ENCODE measurements at places on chromosomes 1 and 21.

- no peak overlapping the region for H3K27ac ChIP-seq
- H3K27me3 ChIP-seq, result no peaks in the 10 kb centered on the region
- H3K36me3 ChIP-seq, result peaks cover 4% of the 10 kb centered on the region
- DNase-seq, result no peak
- H3K4me1 ChIP-seq, result peaks cover 9% of the 10 kb centered on the region
- H3K4me3 ChIP-seq, result no peak overlapping the region
Observed at GRCh38 chr1:111569913-111570312, 49.7 kb upstream of the RAP1A start.

DNA sequence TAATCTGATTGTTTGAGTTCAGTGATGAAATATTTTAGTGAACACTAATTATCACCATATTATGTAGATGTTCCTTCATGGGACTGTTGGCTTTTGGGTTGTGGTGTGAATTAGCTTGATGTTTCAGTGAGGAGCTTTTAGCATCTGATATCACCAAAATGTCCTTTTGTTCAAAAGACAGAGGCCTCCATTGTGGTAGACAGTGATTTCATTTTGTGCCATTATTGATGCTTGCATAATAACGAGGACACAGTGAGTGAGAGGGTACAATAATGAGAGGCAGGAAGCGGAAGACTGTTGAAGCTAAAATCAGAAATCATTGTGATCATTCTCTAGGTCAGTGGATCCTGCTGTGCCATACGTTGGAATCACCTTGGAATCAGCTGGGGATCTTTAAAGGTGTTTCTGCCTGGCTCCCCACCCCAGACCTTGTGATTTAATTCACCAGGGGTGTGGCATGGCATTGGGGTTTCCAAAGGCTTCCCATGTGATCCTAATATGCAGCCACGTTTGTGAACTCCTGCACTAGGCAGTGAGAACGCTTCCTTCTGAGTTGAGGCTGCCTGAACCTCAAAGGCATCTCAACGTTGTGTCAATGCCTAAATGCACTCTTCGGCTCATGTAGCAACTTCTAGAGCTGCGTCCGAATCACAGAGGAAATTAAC lies 82.1 kb upstream of the KIF1B start:
- no peaks in the 10 kb centered on the region for H3K4me1 ChIP-seq
- no peak for DNase-seq
- no peak overlapping the region for H3K4me3 ChIP-seq

GRCh38 chr1:178684542-178685000 lies 40.5 kb upstream of the RALGPS2 start:
- no peak for DNase-seq
- peaks cover 2% of the 10 kb centered on the region for H3K27me3 ChIP-seq
- H3K27ac ChIP-seq, result no peak overlapping the region
- H3K36me3 ChIP-seq, result no peaks in the 10 kb centered on the region
- peaks cover 2% of the 10 kb centered on the region for H3K4me1 ChIP-seq

DNA sequence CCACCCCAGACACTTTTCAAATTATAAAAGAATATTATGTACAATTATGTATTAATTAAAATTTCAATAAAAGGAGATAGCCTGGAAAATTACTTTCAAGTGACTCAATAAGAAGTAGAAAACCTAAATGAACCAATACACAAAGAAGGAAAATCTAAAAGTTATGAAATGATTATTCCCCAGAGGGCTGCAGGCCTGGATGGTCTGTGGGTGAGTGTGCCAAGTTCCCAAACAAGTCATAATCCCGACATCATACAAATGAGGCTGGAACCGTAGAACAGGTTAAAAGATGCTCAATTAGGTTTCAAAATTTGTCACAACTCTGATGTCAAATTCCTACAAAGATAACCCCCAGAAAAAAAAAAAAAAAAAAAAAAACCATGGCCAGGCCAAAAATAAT lies 12.7 kb downstream of the SPATC1L start:
- DNase-seq, result no peak
- peaks cover 23% of the 10 kb centered on the region for H3K27me3 ChIP-seq
- H3K36me3 ChIP-seq, result no peaks in the 10 kb centered on the region
- peaks cover 6% of the 10 kb centered on the region for H3K4me1 ChIP-seq
- no peak overlapping the region for H3K27ac ChIP-seq

DNA sequence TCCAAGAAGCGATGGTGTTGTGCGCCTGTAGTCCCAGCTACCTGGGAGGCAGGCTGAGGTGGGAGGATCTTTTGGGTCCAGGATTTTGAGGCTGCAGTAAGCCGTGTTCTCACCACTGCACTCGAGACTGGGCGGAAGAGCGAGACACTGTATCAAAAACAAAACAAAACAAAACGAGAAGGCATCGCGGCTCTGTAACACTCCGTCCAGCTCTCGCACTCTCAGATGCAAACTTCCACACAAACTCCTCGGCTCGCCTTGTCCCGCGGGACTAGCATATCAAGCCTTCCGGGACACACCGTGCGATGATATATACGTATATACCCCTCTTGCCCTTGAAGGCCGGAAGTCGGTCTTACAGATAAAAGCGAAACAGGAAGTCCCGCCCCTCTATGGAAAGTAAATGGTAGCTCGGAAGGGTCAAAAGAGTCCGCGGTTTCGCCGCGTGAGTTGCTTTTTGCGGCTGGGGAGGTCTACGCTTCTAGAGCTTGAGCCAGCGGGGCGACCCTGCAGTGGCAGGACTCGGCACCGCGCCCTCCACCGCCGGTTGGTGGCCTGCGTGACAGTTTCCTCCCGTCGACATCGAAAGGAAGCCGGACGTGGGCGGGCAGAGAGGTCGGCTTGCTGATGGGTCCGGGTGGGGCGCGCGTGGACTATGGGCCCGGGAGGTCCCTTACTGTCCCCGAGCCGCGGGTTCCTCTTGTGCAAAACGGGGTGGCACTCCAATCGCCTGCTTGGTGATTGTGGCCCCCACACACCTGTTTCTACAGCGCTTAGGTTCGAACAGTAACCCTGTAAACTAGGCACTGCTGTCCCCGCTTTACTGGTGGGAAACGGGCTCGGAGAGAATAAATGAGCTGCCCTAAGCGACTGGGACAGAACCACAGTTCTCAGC lies at the start of gene COA6:
Gene COA6 (plus strand): TSS at position 393 of the 895 bp plus-strand sequence. CDS start 11 bp downstream, at position 404.
- peak; percentile 89 for DNase-seq
- no peaks in the 10 kb centered on the region for H3K27me3 ChIP-seq
- peak within 1 kb of the TSS; percentile 91 for H3K27ac ChIP-seq
- peaks cover 31% of the 10 kb centered on the region for H3K36me3 ChIP-seq
- H3K4me3 ChIP-seq, result peak within 1 kb of the TSS; percentile 96
- peaks cover 61% of the 10 kb centered on the region for H3K4me1 ChIP-seq

- H3K4me1 ChIP-seq, result peaks cover 55% of the 10 kb centered on the region
- peak; percentile 73 for DNase-seq
- peaks cover 18% of the 10 kb centered on the region for H3K36me3 ChIP-seq
- H3K27ac ChIP-seq, result peak overlapping the region; percentile 95
- peak overlapping the region; percentile 94 for H3K4me3 ChIP-seq
Observed at GRCh38 chr1:13702425-13703127, 2.6 kb downstream of the PRDM2 start.

GRCh38 chr1:53551428-53551995 lies 92.3 kb downstream of the DMRTB1 start:
- no peak for DNase-seq
- H3K4me1 ChIP-seq, result no peaks in the 10 kb centered on the region
- no peak overlapping the region for H3K27ac ChIP-seq

GRCh38 chr1:25037174-25038074 lies 107.3 kb upstream of the RUNX3 start:
- H3K36me3 ChIP-seq, result peaks cover 4% of the 10 kb centered on the region
- H3K4me3 ChIP-seq, result no peak overlapping the region
- H3K27me3 ChIP-seq, result peaks cover 20% of the 10 kb centered on the region
- peak overlapping the region; percentile 38 for H3K27ac ChIP-seq
- peak; percentile 75 for DNase-seq

- no peak overlapping the region for H3K27ac ChIP-seq
- H3K36me3 ChIP-seq, result no peaks in the 10 kb centered on the region
- H3K27me3 ChIP-seq, result no peaks in the 10 kb centered on the region
- no peak for DNase-seq
- no peaks in the 10 kb centered on the region for H3K4me1 ChIP-seq
Observed at GRCh38 chr1:58057826-58058225, 488.7 kb downstream of the OMA1 start.

DNA sequence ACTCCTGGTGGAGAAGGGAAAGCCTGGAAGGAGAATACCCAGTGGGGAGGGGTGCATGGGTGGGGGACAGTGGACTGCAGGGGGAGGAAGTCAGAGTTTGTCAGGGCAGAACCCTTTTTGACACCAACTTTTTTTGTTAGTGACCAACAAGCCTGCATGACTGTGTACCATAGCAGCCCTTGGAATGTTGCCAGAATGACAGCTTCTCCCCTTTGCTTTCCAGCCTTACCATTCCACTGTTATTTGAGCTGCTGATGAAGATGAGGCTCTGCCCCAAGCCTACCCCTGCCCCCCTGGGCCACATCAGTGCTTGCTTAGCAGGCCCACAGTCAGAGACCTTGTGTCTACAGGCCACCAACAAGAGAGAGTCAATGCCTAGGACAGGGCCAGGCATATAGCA lies 341.2 kb downstream of the HHAT start:
- no peaks in the 10 kb centered on the region for H3K4me1 ChIP-seq
- H3K27me3 ChIP-seq, result no peaks in the 10 kb centered on the region
- DNase-seq, result no peak
- H3K27ac ChIP-seq, result no peak overlapping the region
- H3K36me3 ChIP-seq, result no peaks in the 10 kb centered on the region
- H3K4me3 ChIP-seq, result no peak overlapping the region

GRCh38 chr1:22534951-22535350 lies 28.3 kb upstream of the EPHA8 start:
- DNase-seq, result no peak
- no peaks in the 10 kb centered on the region for H3K36me3 ChIP-seq
- no peak overlapping the region for H3K4me3 ChIP-seq
- no peak overlapping the region for H3K27ac ChIP-seq
- H3K27me3 ChIP-seq, result no peaks in the 10 kb centered on the region
- H3K4me1 ChIP-seq, result peaks cover 6% of the 10 kb centered on the region

GRCh38 chr1:83098791-83099190 lies 900.1 kb downstream of the TTLL7 start:
- H3K4me1 ChIP-seq, result no peaks in the 10 kb centered on the region
- no peaks in the 10 kb centered on the region for H3K36me3 ChIP-seq
- H3K27ac ChIP-seq, result no peak overlapping the region
- DNase-seq, result no peak
- H3K4me3 ChIP-seq, result no peak overlapping the region
- H3K27me3 ChIP-seq, result no peaks in the 10 kb centered on the region

Data from activated CD4-positive, alpha-beta memory T cell treated with anti-CD3 and anti-CD28 coated beads, Interleukin-2, amount 10 ng/mL, durations not matched to agents 7 days and 5 days (primary cell).